ENCODE measurements at places on chromosomes 6 and 20.

GRCh38 chr6:116352515-116353471 lies 18.0 kb upstream of the DSE start:
- no peak for DNase-seq

- no peak for DNase-seq
Measured at GRCh38 chr6:113529879-113530278, 327.3 kb upstream of the MARCKS start.

- no peak for DNase-seq
Measured at GRCh38 chr6:43823879-43824702, 54.1 kb downstream of the VEGFA start.

DNA sequence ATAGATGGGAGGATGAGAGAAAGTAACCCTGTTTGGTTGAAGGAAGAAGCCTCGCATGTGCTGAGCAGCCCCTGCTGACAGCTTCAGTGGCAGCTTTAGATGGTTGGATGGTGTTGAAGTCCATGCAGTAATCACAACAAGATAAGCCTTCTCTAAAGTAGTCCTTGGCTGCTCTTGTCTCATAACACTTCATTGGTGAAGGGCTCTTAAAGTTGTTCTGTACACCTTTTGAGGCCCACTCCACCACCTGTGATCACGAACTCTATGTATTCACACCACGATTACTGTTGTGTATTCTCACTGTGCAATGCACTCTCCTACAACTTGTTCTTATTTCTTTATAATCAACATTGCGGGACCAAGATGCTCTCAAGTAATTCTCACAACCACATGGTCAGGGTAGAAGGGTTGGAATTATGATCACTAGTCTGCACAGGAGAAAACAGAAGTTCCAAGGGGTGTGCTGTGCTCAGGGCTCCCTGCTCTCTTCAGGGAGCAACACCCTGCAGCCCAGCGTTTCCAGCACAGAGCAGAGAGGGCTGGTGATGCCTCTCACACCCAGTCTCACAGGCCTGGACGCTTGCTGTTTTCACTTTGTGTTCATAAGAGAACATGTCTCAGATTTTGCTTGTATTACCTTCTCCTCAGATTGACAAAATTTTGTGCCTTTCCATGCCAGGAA lies 294.4 kb downstream of the SMOC2 start:
- no peak for DNase-seq

GRCh38 chr6:134003542-134003951 lies 48.9 kb downstream of the SLC2A12 start:
- DNase-seq = no peak

- DNase-seq = no peak
Measured at GRCh38 chr6:166308769-166309589, 787 bp upstream of the PRR18 start.

DNA sequence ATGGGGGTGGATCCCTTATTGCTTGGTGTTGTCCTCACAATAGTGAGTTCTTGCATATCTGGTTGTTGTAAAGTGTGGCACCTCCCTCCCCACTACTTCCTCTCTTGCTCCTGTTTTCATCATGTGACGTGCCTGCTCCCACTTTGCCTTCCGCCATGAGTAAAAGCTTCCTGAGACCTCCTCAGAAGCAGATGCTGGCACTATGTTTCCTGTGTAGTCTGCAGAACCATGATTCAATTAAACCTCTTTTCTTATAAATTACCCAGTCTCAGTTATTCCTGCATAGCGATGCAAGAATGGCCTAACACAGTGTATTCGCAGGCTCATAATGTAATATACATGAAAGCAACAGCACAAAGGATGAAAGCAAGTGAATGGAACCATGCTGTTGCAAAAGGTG lies 28.4 kb upstream of the ANKRD60 start:
- DNase-seq = no peak

GRCh38 chr20:23782366-23782983 lies 31.7 kb upstream of the CST1 start:
- DNase-seq = peak; percentile 86
